ENCODE measurements at places on chromosomes 5 and 9. TPM values are rescaled to one million over a fixed set of nuclear protein-coding genes. Genes with fewer than 3 reads are reported as not detected.

GRCh38 chr9:121692606-121693387 lies 41.4 kb downstream of the DAB2IP start:
- no peak for DNase-seq

CCL27 gene
- 0.23 TPM for total RNA-seq

DNA sequence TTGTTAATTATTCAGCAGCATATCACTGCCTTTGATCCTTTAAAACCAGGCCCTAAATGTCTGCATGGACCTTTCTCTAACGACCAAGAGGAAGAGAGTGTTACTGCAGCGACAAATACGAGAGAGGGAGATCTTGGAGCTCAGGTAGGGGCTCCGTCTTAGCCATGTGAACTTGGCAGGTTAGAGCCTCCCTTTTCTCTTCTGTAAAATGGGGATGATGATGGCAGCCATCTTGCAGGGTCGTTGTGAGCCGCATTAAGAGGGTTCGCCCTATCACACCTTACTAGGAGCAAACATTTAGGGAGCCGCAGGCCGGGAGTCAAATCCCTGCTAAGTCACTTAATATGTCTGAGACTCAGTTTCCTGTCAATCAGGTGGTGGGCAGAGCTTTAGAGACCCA lies 1.6 kb downstream of the ENG start:
- DNase-seq, result no peak

- DNase-seq, result peak; percentile 74
These were observed 39.5 kb upstream of the GLRX start for GRCh38 chr5:95861864-95862561.

- DNase-seq, result no peak
These were observed 5.5 kb downstream of the ADAMTSL1 start for GRCh38 chr9:18479405-18479804.

DNA sequence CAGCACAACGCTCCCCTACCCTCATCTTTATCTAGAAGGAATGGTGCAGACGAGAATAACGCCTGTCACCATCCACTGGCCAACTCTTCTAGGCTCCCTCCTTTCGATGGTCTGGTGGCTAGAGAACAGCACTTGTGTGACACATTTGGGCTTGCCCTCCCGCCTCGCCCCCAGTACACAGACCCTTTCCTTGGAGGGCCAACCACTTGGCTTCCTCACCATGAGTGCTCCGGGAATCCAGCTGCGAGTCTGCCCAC lies 1.4 kb downstream of the GNAQ start:
- DNase-seq, result peak; percentile 40

- DNase-seq, result no peak
These were observed 169.1 kb downstream of the YTHDC2 start for GRCh38 chr5:113682497-113683136.

ALG2 gene
- 22.8 TPM for total RNA-seq

PAEP gene
- total RNA-seq, result not detected

LECT2 gene
- total RNA-seq, result not detected

GRCh38 chr5:171474230-171474813 lies 54.9 kb downstream of the FGF18 start:
- DNase-seq, result no peak
